WERI-Rb-1 (cell line): ENCODE measurements at places on chromosomes 4 and X.

GRCh38 chr4:174282836-174283506 is 496 bp downstream of the FBXO8 start:
- peak; percentile 85 for DNase-seq

GRCh38 chr4:159778298-159778697 is 675.4 kb downstream of the RAPGEF2 start:
- no peak for DNase-seq

GRCh38 chr4:1042352-1043055 is 31.1 kb downstream of the FGFRL1 start:
- no peak for DNase-seq

- no peak for DNase-seq
Observed at GRCh38 chr4:145058256-145058655, 39.7 kb downstream of the ANAPC10 start.

DNA sequence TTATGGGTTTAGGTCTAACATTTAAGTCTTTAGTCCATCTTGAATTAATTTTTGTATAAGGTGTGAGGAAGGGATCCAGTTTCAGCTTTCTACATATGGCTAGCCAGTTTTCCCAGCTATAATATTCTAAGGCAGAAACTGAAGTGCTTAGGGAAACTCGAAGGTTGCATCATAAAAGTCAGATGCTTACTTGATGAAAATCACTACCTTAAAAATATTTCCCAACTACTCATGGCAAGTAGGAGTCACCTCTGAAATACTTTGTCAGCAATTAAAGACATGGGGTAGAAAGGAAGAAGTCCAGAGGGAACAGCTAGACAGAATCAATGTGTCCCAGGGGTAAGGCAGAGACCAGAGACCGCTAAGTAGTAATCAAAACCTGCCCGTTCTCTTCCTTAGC is 6.3 kb upstream of the AP1S2 start:
- no peak for DNase-seq

- no peak for DNase-seq
Observed at GRCh38 chr4:85406185-85406584, 68.8 kb upstream of the ARHGAP24 start.

- DNase-seq, result no peak
Observed at GRCh38 chrX:68880846-68881552, 52.2 kb downstream of the EFNB1 start.

GRCh38 chr4:3257556-3258482 is 8.9 kb downstream of the MSANTD1 start:
- peak; percentile 5 for DNase-seq

- no peak for DNase-seq
Observed at GRCh38 chr4:170306208-170306607, 216.5 kb upstream of the AADAT start.

- no peak for DNase-seq
Observed at GRCh38 chr4:152258804-152259708, 276.8 kb downstream of the FBXW7 start.

- peak; percentile 85 for DNase-seq
Observed at GRCh38 chrX:153635788-153636668, 11.0 kb upstream of the DUSP9 start.

DNA sequence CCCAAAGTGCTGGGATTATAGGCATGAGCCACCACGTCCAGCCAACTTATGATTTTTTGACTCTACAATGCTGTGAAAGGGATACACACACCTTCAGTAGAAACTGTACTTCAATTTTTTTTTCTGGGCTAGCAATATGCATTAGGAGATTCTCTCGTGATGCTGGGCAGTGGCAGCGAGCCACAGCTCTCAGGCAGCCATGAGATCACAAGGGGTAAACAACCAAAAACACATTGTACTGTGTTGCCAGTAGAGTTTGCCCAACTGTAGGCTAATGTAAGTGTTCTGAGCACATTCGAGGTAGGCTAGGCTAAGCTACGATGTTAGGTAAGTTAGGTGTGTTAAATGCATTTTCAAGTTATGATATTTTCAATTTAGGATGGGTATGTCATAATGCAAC is 25.7 kb downstream of the RAB33A start:
- DNase-seq, result no peak

DNA sequence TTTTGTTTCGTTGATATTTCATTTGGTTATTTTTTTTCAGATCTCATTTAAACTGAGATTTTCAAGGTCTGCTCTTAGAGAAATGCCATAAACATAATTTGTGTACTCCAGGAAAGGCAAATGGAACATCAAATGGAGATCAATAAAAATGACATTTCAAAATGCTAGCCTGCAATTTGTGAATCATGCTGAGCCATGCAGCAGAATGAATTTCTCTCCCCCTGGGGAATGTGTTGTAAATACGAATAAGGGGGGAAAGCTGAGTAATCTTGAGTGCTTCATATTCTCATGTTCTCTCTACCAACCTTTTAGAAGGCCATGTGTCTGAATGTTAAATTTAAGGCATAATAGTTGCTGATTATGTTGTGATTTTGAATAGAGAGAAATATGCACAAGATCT is 7.8 kb downstream of the ZCCHC4 start:
- no peak for DNase-seq

DNA sequence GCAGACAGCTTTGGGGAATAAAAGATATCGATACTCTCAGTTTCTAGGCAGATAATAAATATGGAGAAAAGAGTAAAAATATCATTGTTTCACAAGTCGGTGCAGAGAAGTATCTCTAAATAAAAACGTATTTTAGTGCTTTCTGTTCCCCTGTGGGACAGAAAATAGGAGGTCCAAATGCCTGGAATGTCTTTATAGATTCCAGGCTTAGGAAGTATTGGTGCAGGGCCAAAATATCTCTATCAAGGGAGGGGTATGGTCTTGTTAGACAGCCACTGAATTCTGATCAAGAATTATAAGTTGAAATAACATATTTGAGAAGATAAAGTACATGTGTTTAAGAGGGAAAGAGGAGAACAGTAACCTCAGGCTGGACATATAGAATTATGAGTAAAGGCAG is 596.4 kb downstream of the PCDH18 start:
- no peak for DNase-seq

DNA sequence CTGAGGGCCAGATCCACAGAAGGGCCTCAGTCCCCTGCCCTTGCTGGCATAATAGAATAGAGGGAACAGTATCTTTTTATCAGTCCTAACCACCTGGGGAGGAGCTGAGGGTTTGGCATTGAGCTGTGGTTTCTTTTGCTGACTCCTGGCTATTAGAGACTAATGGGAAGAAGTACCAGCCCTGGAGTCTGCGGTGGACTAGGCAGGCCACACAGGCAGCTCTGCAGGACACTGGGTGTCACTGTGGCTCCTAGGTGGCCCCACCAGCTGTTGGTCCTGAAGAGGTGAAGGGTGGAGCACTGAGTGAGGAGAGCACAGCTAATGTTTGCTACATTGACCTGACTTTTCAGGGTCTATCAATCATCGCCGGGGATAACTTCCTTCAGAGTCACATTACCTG is 52.8 kb upstream of the GPC4 start:
- no peak for DNase-seq

GRCh38 chr4:155487210-155487609 is 110.4 kb upstream of the MAP9 start:
- no peak for DNase-seq

DNA sequence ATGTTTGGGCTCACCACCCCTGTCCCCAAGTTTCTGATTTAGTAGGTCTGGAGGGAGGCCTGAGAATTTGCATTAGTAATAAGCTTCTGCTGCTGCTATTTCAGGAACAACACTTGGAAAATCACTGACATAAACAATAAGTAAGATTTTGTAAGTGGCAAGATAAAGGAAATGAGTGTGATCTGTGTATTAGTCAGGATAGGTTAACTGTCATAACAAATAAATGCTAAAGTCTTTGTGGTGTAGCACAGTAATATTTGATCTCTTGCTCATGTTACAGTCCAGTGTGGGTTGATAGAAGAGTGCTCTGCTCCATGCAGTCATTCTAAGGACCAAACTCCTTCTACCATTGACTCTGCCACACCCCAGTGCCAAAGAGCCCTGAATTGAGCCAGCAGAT is 67.0 kb downstream of the NHS start:
- DNase-seq, result no peak

GRCh38 chr4:38917481-38918025 is 49.9 kb downstream of the FAM114A1 start:
- no peak for DNase-seq

DNA sequence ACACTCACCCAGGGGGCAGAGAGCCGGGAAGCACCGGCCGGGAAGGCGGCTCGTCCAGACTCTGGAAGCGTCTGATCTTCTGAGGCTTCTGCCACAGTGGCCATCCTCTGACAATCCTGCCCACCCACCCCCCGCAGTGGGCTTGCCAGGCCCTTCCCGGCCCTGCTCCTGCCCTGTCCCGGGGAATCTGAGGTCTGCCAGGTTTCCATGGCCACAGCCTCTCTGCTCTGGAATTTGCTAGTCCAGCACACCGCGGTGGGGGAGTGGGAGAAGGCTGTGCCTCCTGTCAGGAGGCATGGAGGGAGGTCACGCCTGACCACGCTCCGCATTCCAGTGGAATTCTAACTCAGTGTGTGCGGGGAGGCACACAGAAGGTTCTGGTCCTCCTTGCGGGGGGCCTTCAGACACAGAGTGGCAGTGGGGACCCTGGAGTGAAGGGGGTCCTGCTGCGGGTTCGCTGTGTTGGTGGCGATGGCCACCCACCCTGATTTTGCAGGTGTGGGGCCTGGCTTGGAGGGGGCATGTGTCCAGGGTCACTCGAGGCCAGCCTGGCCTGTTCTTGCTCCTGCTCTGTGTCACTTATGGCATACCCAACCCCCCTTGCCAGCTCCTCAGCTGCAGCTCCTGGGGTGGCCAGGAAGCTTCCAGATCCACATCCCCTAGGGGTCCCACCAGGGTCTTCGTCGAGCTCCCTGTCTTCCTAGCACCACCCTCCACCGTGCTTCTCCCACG is 55.6 kb upstream of the ADRA2C start:
- no peak for DNase-seq

DNA sequence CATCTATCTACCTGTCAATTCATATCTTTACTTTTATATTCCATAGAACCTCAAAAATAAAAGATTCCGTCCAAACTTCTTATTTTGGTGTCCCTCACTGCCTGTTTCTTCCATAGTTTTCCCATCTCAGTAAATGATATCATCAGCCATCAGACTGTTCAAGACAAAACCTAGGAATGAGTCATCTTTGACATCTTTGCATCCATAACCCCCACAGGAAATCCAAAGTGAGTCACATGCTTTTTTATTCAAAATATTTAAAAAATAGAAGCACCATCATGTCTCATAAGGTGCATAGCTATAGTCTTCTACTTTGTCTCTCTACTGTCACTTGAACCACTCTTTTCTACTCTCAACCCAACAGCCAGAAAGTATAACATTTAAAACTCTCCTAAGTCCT is 29.9 kb upstream of the CXXC4 start:
- no peak for DNase-seq

DNA sequence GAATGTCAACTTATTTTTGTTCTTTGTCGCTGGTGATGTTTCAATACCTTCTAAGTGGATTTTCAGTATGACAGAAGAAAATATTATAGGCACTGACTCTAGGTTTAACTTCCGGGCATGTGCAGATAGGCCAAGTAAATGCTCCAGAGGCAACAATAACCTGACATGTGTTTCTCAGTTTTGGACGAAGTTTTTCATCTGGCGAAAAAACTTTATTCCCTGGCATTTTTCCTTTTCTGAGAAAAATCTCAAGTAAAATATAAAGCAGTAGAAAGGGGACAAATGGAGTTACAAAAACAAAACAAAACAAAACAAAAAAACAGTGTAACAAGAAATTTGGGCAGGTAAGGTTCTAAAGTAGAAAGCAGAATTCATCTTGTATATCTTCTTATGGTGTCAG is 173.5 kb downstream of the ANTXR2 start:
- no peak for DNase-seq

DNA sequence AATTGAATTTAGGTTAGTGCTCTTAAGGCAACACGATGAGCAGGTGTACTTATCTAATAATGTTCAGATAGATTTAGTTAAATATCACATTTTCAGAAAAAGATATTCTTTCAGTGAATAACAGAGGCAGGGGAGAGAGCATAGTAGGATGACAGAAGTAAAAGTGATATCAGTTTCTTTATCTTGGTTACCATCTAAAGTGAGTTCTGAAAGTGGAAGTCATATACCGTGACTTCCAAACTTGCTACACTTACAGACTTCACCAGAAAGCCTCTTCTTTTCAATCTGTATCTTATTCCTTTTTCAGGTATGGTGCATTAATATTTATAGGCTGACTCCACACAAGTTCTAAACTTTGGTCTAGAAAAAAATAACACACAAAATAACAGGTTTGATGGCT is 124.9 kb downstream of the POU4F2 start:
- no peak for DNase-seq

GRCh38 chr4:78432896-78433295 is 118.7 kb upstream of the ANXA3 start:
- no peak for DNase-seq

DNA sequence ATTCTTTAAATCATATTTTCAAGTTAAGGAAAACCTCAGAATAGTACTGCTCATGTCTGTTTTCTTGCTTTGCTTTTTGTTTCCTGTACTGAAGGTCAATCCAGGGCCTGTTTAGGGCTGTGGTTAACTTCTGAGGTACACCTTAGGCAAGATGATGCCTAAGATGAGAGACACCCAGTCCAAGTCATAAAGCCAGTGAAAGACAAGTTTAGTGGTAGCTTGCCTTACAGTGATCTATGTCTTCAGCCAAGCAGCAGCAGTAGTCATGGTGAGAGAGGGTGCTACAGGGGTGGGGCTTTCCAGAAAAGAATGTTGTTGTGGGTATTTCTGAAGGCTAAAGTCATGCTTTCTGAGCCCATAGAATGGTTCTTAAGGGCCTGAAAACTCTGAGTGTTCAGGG is 173.7 kb downstream of the VSIG4 start:
- DNase-seq, result no peak
